ENCODE measurements at places on chromosomes 6 and 20. TPM values are rescaled to one million over a fixed set of nuclear protein-coding genes. Genes with fewer than 3 reads are reported as not detected.

The CFB gene
- total RNA-seq = 0.92 TPM

The EDN3 gene
- total RNA-seq = not detected

The B3GAT2 gene
- not detected for total RNA-seq

The SLPI gene
- 9.1 TPM for total RNA-seq

The CNR1 gene
- not detected for total RNA-seq

The DUSP15 gene
- not detected for total RNA-seq

DNA sequence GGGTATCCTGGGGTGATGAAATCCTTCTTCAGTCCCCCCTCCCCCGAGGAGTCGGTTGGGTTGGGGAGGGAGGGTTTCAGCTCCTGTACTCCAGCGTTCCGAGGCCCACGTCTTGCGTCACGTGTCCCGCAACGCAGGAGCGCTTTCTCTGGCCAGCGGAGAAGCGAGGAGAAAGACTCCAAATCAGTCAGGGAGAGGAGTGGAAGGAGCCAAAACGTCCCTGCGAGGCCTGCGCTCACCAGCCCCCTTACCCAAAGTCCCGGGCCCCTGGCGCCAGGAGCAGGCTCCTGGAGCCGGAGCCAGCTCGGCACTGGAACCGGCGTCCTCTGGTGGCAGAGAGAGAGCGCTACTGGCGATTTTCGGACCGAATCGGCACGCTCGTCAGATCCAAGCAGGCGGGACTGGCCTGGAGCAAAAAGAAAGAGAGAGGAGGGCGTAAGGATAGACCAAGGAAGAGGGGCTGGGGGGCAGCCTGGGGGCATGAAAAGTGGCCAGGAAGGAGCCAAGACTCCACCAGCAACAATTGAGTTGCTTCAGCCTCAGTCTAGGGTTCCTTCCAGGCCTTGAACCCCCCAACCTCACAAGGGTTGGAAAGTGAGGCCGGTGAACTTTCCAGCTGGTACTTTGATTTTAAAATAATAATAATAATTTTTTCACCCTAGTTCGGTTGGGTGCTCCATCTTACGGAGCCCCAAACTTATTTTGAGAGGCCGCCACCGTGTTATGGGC is at the start of gene GNAS:
Gene GNAS (plus strand): TSS at position 174 of the 729 bp plus-strand sequence.
- no peak for DNase-seq

DNA sequence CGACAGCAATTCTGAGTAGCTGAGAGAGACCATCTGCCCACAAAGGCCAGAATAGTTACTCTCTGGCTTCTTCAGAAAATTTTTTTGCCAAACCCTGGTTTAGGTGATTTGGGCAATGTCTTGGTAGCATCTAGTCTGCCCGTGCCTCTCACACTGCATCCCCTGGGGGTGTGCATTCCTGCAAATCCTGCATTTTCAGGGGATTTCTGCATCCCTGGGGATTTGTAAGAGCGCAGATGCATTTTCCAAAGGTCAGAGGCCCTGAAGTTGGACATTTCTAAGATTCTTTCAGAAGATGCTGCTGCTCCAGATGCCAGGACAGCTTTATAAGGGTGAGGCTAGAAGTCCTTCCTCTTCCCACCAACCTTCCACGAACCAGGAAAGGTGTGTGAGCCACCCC is 4.0 kb downstream of the CST9 start:
- no peak for DNase-seq

GRCh38 chr6:169921217-169921616 is 169.8 kb downstream of the ERMARD start:
- no peak for DNase-seq

DNA sequence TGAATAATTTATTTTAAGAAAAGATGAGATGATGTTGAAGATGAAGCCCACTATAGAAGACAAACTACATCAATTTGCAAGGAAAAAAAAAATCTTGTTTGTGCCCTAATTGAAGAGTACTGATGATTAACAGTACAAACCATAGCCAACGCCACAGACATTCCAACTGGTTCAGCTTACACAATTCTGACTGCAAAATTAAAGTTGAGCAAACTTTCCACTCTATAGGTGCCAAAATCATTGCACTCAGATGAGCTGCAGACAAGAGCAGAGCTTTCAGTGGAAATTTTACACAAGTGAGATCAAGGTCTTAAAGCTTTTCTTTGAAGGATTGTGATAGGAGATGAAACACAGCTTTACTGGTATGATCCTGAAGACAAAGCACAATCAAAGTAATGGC is 85.3 kb downstream of the OGFRL1 start:
- no peak for DNase-seq

DNA sequence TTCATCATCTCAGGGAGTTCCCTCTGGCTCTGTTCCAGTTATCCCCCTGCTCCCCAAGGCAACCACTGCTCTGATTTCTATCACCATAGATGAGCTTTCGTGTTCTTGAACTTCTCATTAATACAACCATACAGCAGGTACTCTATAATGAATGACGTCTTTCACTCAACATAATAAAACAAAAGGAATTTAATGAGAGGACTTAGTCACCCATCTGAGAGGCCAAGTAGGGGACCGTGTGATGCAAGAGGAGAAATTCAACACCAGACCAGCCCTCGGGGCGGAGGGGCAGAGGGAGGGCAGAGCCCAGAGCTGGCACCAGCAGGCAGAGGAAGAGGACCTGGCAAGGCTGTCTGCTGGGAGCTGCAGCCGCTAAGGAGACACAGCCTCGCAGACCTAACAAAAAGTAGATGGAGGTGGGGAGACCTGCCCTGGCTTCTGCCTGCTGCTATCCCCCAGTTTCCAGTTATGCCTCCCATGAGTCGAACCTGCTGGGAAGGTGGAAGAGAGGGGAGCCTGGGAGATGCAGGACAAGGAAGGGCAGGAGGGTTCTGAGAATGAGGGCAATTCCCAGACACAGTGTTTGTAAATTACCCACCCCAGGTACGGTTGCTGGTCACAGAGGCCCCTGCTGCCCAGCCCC is 13.8 kb downstream of the CCN5 start:
- peak; percentile 85 for DNase-seq

DNA sequence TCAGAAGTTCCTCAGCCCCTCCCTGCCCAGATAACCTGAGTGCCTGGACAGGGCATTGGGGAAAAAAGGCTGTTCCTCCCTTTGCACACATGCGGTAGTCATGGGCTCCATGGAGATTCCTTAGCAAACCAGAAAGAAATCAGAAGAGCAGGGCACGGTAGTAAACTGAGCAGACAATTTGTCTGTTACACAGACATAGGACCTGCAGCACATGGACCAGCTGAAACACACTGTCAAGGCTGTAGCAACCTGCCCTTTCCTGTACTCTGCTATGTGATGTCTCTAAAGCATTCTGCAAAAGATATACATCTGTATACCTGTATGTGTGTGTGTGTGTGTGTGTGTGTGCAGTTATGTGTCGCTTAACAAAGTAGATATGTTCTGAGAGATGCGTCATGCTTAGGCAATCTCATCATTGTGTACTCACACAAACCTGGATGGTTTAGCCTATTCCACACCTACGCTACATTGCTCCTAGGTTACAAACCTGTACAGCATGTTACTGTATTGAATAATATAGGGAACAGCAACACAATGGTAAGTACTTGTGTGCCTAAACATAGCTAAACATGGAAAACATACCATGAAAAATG is 44.4 kb upstream of the BMP5 start:
- peak; percentile 58 for DNase-seq

DNA sequence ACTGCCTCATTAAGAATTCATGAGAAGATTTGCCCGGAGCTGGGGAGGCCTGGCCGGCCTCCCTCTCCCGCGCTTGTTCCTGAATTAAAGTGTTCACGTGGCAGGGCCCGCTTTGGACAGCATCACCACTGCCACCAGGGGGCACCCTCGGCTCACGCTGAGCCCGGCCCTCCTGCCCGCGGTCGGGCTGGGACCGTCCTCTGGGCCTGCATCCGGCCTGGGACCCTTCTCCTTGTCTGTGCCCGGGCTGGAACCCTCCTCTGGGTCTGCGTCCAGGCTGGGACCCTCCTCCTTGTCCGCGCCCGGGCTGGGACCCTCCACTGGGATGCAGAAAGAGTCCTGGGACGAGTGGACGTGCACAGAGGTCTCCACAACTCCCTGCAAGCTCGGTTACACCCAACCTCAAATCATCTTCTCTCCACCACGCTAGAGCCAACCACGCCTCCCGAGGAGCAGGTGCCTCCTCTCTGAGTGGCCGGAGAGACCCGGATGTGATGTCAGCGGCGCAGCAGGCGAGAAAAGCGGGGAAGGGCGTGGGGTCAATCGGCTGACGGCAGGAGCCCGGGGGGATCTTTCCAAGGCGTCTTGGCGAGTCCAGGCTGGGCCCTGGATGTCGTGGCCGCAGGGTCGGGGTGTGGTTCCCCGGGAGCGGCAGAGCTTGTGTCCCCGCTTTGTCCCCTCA is 50.9 kb upstream of the DACT2 start:
- DNase-seq = no peak

GRCh38 chr6:144007478-144008119 is 460 bp downstream of the PLAGL1 start:
- peak; percentile 7 for DNase-seq

- no peak for DNase-seq
Measured at GRCh38 chr6:132483779-132484679, 28.9 kb downstream of the STX7 start.

- no peak for DNase-seq
Measured at GRCh38 chr20:54227241-54227640, 19.4 kb downstream of the PFDN4 start.
